RPMI8226 (cell line): ENCODE measurements at places on chromosomes 4 and X.

GRCh38 chr4:54941994-54942552 lies 183.3 kb downstream of the KDR start:
- no peak for DNase-seq

DNA sequence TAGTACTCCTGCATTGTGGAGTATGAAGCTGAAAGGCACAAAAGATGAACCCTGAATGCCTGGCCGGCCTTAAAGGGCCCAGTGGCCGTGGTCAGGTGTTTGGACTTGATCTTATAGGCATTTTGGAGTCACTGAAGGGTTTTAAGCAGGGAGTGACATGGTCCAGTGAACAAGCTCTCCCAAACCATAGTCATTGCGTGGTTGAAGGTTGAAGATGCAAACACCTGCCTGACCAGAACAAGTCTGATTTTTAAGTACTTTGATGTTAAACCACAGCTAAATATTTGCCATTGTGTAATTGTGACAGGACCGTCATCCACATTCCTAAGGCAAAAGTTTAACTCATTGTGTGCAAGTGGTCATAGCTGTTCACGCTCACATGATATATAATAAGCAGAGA lies 3.3 kb downstream of the STK32B start:
- no peak for DNase-seq

GRCh38 chrX:109626637-109627036 lies 1.7 kb upstream of the KCNE5 start:
- DNase-seq = no peak

DNA sequence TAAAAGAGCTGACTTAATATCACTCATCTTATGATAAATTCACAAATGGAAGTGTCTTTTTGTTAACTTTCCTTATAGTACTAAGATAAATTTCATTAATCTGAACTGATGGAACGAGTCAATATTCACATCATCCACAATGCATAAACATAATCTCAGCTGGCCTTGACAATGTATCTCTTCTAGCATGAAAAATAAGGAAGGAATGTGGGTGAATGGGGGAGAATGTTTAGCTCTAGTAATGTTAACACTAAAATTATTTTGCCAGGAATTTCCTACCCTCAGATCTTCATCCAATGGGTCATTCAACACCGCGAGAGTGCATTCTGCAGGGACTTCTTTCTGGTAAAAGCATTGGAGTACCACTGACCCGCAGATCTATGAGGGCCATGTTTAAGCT lies 15.8 kb downstream of the TRPC3 start:
- DNase-seq = no peak

- DNase-seq = no peak
Measured at GRCh38 chrX:29196501-29196900, 609.3 kb downstream of the IL1RAPL1 start.

DNA sequence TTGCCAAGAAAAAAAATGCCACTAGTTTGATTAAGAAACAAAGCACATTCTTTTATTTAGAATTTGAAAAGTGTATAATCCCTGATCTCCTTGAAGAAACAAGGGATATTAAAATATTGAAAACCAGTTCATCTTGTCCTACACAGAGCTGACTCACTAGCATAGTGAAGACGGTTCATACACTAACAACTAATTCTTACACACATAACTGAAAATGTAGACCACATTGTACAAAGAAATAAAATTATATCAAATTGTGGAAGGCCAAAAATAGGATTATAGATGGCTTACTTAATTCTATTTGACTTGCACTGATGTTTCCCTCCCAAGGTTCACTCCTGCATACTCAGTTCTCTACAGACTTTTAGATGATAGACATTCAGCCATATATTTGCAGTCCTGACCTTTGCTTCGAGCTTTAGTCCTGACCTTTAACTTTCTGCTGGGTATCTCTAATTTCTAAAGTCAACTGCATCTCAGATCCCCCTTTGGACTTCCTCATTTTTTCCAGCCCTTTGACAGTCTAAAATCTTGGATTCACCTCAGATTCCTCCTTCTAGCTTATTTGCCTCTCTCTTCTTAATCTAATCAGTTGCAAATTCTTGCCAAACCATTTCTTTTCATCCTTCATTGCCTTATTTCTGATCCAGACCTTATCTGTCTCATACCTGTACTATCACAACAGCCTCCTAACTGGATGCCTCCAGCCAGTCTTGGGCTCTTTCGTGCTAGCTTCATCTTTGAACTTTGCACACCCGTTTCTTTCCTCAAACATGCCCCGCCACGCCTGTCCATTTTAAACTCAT lies 4.5 kb upstream of the WWC2 start:
- no peak for DNase-seq

DNA sequence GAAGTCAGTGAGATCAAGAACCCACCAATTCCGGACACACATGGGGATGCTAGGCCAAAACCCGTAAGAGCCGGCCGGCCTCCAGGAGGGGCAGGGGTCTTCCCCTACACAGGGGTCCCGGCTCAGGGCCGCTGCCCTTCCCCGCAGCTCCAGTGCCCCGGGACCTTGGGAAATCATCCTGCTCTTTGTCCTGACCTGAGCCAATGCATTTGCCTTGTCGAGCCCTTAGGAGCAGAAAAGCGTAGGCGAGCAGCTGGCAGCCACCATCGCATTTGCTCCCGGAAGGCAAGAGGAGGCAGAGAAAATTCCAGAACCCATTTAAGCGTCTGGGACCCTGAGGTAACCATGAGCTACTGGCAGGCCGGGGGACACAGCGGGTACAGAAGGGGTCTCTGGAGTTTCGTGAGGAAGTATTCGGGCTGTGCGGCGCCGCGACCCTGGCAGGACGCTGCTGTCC lies 7.4 kb upstream of the TNIP2 start:
- DNase-seq = no peak

GRCh38 chr4:188552741-188553275 lies 413.6 kb downstream of the TRIML1 start:
- DNase-seq = no peak

DNA sequence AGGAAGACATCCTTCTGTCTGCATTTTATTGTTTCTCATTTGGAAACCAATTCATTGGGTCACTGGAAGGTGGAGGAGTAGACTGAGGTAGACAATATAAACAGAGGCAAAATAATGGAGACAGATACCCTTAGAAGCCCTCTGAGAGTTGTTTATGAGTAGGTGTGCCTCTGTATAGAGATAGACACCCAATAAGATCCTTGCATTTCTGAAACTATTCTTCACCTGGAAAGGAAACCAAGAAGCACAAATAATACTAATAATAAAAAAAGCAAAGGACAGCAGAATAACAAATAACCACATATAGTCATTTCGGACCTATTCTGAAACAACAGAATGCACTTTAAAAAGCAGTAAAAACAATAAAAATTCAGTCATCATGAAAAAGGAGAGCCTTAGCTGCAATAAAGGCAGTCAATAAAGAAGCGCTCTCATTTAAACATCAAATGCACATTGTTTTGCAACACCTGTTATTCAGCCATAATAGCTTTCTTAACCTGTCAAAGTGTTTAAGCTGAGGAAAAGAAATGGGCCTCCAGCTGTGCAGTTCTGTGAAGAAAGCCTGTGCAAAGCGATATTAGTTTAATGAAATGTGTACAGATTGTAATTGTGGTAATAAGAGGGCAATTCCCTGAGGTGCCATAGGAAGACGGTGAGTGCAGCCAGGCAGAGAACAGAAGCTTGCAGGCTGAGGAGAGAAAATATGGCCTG lies 904.2 kb downstream of the STPG2 start:
- DNase-seq = no peak

- no peak for DNase-seq
Measured at GRCh38 chr4:118373614-118374255, 20.9 kb upstream of the PRSS12 start.

DNA sequence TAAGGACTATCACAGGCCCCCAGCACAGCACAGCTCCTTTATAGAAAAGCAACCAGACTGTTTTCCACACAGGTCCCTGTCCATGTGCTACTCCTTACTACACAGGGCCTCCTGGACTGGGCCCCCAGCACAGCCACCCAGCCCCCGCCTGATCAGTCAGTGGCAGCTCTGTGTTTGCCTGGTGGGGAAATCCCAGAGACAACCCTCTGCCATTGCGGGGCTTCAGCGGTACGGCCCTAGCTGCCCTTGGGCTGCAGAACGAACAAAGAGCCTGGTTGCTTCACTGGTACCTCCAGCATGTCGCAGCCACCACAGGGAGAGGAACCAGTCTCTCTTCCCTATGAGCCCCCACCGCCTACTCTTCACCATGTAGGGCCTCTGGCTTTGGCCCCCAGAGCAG lies 30.7 kb downstream of the CBR4 start:
- DNase-seq = no peak

- DNase-seq = no peak
Measured at GRCh38 chr4:17517664-17518063, 2.7 kb downstream of the CLRN2 start.

DNA sequence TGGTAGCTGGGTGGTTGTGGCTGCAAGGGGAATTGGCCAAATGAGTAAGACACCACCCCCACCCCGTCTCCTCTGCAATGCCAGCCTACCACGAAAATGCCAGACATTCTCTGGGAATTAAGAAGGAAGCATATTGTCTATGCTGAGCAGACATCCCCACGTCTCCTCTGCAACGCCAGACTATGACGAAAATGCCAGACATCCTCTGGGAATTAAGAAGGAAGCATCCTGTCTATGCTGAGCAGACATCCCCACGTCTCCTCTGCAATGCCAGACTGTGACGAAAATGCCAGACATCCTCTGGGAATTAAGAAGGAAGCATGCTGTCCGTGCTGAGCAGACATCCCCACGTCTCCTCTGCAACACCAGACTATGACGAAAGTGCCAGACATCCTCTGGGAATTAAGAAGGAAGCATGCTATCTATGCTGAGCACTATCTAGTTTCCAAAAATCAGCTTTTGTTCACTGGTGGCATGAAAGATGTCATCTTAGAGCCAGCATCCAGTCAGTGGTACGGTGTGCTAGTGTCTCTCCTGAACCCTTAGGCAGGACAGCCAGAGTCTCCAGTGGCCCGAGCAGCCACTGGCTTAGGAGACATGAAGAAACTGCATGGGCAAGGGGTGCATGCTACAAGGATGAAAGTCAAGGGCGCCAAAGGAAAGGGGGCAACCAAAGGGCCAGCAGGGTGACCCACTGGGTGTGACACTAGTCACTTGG lies 339.8 kb upstream of the FRG1 start:
- no peak for DNase-seq
